Dermis blood vessel endothelial cell (primary cell): ENCODE measurements at places on chromosomes 16 and 17.
A peak's percentile ranks its signal among the peaks of the same experiment; 100 is the strongest.

- DNase-seq: no peak
These were observed 76.4 kb downstream of the SEC14L1 start for GRCh38 chr17:77217123-77217522.

GRCh38 chr16:83831456-83831987 is 23.7 kb downstream of the HSBP1 start:
- DNase-seq: no peak

DNA sequence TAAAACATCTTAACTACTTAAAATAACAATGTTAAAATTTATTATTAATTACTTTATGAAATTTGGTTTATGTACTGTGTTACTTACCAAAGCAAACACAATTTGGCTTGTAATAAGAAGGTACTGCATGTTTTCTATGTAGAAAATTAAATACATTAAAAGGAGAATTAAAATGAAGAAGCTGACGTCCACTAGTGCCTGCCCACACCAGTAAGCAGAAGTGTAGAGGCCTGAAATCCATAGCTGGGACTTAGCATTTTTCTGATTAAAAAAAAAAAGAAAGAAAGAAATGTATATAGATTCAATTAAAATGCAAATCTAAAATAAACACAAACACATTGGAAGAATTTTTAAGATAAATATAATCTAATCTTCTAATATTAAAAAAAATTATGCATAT is 35.8 kb upstream of the ABCA9 start:
- no peak for DNase-seq

GRCh38 chr17:2750721-2751120 is 1.3 kb upstream of the CCDC92B start:
- no peak for DNase-seq

GRCh38 chr17:19404264-19404663 is 6.8 kb upstream of the RNF112 start:
- no peak for DNase-seq

- no peak for DNase-seq
These were observed 7.5 kb downstream of the CACNG1 start for GRCh38 chr17:67051837-67052236.

- peak; percentile 32 for DNase-seq
These were observed 52.2 kb downstream of the VPS35L start for GRCh38 chr16:19607616-19608280.

- DNase-seq: no peak
These were observed 2.9 kb upstream of the WIPI1 start for GRCh38 chr17:68460146-68460545.

DNA sequence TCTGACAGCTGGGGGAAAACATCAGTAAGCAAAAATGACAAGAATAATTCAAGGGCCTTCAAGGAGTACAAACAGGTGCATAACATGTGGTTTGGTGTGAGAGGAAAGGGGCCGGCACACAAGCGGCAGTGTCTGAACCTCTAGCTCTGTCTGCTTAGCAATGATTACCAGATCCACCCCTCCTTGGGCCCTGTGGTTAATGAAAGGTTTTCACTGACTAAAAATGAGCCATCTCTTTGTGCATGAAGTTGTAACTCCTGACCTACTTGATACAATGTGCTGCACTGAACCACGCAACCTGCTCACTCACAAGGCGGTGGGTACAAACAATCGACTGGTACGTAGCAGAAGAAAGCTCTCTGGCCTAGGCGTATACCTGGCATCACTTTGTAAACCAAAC is 15.1 kb downstream of the FAM117A start:
- no peak for DNase-seq

DNA sequence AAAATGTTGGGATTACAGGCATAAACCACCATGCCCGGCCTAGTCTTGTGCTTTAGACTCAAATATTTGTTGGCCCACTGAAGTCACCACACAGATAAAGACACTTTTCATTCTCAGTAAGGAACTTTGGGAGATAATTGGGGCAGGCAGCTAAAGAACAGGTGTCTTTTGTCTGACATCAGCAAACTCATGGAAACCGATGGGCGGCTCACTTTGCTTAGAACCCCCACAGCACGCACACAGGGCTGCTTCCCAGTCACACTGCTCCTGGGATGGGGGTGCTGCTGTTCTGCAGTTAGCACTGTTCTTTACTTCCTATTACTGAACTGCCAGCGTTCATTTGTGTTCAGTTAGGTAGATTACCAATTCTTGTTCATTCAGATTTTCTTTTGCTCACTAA is 18.0 kb upstream of the BRCA1 start:
- no peak for DNase-seq

GRCh38 chr17:27504188-27504995 is 48.1 kb downstream of the KSR1 start:
- peak; percentile 46 for DNase-seq

DNA sequence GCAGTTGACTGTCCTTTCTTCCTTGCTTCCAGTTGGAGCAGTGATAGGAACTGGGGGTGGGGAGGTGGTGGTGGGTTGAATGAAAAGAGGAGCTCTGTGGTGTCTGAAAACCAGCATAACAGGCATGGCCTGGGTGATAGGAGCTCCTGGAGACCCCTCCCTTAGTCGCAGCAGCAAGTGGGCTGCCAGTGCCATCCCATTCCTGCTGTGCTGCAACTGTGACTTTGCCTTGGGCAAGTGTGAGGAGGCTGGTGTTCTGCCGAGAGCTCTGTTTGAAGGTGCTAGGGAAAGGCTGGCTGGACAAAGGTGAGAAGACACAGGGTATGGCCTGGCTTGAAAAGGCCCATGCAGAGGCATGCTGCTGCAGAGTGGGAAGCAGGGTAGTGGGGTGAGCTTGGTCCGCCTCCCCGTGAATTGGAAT is 2.7 kb upstream of the CDK5R1 start:
- DNase-seq: no peak

DNA sequence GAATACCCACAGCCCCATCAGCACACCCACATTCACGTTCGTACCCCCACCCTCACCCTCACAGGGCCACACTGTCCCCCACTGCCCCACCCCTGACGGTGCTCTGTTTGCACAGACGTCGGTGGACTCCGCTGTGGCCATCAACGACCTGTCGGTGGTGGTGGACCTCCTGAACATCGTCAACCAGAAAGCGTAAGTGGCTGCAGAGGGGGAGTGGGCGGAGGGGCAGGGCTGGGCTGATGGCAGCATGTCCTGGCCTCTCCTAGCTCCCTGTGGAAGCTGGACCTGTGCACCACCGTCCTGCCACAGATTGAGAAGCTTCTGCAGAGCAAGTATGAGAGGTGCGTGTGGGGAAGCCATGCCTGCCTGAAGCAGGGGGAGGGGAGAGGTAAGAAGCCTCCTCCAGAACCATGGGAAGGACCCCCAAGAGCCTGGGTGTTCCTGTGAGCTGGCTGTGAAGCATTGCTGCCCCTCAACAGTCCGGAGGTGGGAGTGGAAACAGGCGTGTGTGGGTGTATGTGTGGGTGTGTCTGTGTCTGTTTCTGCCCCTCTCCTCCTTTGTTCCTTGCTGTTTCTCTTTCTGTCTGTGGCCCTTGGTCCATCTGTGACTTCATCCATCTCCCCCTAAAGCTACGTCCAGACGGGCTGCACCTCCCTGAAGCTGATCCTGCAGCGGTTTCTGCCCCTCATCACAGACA is 20.3 kb downstream of the KATNB1 start:
- no peak for DNase-seq

DNA sequence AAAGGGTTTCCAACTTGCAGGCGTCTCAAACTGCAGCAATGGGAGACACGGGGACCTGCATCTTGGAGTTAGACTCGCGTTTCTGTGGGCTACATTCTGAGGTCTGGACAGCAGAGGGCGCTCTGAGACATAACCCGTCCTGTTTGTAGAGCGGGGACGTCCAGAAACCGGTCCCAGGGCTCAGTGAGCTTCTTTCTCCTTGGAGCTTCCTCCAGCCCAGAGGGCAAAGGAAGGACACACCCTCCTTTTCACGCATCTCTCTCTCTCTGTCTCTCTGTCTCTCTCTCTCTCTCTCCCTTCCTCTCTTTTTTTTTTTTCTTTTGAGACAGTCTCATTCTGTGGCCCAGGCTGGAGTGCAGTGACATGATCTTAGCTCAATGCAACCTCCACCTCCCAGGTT is 19.8 kb downstream of the COX4I1 start:
- peak; percentile 89 for DNase-seq

GRCh38 chr16:28503470-28504259 is 3.0 kb downstream of the IL27 start:
- DNase-seq: no peak

GRCh38 chr17:29140631-29141513 is 39.3 kb downstream of the MYO18A start:
- peak; percentile 31 for DNase-seq

- no peak for DNase-seq
These were observed 4.5 kb downstream of the TMEM238L start for GRCh38 chr17:10799407-10799806.

- no peak for DNase-seq
These were observed 79.0 kb downstream of the GPRC5B start for GRCh38 chr16:19805459-19806162.

- no peak for DNase-seq
These were observed 28.2 kb downstream of the TNFRSF13B start for GRCh38 chr17:16943541-16944333.

DNA sequence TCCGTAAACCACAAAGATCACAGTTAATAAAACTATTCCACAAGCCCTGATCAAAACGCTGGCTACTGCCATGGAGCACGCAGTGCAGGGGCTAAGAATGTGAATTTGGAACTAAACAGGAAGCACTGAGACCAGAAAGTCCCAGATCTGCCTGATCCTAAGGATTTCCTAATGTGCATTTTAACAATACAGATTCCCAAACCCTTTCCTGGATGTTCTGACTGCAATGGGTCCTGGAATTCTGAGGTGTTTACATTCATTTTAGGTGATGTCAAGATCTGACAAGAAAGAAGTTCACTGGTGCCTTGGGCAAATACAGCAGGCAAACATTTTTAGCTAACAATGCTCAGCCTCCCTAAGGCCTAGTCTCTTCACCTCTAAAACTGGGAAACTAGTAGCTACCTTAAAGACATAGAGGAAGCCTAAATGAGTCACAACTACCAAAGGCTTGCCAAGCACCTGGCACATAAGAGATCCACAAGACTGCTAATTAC is 10.3 kb downstream of the NSMCE1 start:
- DNase-seq: peak; percentile 92

- peak; percentile 6 for DNase-seq
These were observed 948 bp downstream of the UTP18 start for GRCh38 chr17:51261024-51261963.

DNA sequence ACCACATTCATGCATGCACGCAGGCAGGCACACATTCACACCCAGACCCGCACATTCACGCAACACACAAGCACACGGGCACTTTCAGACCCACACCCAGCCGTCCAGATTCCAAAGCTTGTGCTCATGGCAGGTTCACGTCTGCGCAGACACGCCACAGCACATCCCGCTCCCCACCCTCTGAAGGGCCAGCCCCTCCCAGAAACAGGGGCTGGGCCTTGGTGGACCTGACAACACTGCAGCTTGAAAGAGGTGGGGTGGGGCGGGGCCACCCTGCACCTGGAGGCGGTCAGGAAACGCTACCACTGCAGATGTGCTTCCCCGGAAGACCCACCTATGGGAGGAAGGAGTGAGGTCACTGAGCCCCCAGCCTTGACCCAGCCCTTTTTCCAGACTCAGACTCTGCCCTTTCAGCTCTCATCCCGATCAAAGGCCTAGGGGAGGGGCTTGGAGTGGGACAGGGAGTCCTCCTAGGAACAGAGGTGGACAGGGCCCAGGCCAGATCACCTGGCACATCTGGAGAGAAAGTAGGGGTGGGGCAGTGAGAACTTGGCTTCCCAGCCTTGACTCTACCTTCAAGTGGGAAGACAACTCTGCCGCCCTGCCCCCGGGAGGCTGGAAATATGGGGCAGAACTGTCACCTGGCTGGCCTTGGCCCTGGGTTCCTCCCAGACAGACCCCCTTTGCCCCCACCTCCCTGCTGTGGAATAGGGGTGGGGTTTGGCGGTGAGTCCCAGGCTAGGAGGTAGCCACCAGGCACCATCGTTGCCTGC is 11.0 kb downstream of the P3H4 start:
- peak; percentile 28 for DNase-seq

DNA sequence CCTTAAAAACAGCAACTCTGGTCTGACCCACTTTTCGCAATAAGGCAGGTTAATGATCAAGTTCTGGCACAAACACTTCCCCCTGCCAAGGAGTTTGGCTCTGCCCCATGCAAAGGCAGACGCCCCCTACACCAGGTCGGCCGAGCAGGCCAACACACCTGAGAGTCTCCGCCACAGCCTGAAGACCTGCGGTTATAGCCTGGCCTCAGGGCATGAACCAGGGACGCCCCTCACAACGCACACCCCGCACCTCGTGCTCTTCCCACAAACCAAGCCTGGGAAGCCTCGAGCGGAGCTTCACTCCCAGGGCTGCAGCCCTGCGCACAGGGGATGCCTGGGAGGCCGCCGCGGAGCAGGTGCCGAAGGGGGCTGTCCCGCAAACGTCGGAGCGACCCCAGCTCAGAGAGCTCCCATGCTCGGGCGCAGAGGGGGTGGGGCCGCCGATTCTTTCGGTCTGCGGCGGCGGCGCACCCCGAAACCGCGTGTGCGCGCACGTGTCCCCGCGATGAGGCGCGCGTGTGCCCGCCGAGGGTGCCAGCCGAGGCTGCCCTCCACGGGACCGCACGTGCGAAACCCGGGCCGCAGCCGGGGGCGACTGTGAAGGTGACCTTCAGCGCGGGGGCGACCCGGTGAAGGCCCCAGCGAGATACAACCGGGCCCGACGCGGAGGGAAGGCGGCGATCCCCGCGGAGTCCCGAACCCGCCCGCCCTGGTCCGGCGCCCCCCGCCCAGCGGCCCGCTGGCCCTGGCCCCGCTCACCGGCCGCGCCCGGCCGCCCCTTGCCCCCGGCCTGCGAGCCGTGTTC is 559 bp downstream of the CLUH start:
- DNase-seq: peak; percentile 31

DNA sequence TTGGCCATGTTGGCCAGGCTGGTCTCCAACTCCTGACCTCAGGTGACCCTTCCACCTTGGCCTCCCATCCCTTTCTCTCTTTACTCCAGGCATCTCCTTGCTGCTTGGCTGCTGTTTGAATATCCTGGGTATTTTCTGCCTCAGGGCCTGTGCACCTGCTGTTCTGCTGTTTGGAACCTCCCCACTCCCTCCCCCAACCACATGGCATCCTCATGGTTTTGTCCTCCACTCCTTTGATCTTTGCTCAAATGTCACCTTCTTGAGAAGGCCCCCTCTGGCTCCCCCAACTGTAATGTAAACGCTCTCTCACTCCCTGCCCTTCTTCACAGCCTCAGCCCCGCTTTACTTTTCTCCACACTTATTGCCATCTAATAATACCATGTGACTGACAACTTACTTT is 152.0 kb downstream of the GSG1L start:
- no peak for DNase-seq

DNA sequence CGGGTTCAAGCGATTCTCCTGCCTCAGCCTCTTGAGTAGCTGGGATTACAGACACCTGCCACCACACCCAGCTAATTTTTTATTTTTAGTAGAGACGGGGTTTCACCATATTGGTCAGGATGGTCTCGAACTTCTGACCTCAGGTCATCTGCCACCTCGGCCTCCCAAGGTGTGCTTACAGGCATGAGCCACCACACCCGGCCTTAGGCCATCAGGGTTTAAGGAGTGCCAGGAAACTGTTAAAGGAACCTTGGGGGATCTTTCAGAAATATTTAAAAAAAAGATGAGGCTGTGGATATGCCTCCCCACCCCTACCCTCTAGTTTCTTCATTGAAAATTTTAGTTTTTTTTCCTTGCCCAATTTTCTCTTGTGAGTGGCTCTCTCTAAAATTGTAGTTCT is 31.4 kb upstream of the UBE2G1 start:
- no peak for DNase-seq
